H7 (cell line): ENCODE measurements at places on chromosomes 11 and 22. TPM values are rescaled to one million over a fixed set of nuclear protein-coding genes. Genes with fewer than 3 reads are reported as not detected.

MS4A3 gene
- total RNA-seq, result not detected in 2 replicates

MMP12 gene
- total RNA-seq, result not detected in 2 replicates

TRIM48 gene
- total RNA-seq, result not detected in 2 replicates

TREH gene
- not detected in 2 replicates for total RNA-seq

RCOR2 gene
- total RNA-seq, result 63.5 and 66.8 TPM in 2 replicates

JHY gene
- total RNA-seq, result 1.4 and 2.4 TPM in 2 replicates

LUZP2 gene
- total RNA-seq, result 0.07 and 0.18 TPM in 2 replicates

SIDT2 gene
- 10.3 and 14.7 TPM in 2 replicates for total RNA-seq

THRSP gene
- not detected in 2 replicates for total RNA-seq

CCDC81 gene
- 1.3 and 2.0 TPM in 2 replicates for total RNA-seq

DNA sequence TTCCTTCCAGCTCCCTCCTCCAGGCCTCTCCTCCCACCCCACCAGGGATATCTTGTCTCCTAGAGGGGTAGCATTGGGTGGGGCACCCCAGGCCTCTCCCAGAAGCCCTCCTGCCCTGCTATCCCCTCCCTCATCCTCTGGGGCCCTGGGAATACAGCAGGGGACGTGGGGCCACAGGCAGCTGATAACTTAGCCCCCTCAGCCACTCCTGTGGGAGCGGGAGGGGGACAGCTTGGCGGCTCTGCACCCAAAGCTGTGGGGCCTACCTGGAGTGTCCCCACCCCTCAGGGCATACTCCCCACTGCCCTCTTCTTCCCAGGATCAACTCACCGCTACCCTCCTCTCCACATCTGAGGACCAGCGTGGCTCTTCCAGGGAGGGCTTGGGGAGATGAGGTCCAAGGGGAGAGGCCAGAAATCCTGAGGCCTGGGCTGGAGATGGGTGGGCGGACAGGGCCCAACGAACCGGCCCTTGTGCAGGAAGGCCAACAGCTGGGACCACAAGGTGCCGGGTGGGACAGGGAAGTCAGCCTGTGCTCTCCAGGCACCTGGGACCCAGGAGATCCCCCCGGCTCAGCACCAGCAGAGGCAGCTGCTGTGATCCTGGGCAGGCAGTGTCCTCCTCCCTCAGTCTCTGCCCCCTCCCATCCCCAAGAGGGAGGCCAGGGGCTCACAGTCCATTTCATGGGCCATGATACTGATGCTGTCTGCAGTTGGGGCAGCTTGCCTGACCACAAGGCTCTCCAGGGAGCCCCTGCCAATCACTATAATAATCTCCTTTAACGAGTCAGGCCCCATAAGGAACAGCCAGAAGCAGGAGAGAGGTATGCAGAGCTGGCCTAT, 23.2 kb downstream of the NEAT1 start:
- no peak for DNase-seq

DNA sequence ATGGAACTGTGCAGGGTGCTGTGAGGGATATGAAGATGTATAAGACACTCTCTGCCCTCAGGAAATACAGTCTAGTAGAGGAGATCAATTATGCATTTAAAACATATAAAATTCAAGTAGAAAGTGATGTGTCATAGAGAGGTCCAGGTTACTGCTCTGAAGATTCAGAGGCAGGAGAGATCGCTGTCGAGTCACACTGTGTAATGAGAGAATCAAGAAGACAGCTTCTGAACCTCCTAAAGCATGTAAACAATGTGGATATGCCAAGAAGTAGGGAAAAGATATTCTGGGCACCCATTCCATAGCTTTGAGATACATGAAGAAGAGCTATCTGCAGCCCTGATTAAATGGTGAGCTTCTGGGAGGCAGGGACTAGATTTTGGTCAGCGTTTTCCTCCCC, 16.7 kb downstream of the SSH3 start:
- DNase-seq, result no peak

DNA sequence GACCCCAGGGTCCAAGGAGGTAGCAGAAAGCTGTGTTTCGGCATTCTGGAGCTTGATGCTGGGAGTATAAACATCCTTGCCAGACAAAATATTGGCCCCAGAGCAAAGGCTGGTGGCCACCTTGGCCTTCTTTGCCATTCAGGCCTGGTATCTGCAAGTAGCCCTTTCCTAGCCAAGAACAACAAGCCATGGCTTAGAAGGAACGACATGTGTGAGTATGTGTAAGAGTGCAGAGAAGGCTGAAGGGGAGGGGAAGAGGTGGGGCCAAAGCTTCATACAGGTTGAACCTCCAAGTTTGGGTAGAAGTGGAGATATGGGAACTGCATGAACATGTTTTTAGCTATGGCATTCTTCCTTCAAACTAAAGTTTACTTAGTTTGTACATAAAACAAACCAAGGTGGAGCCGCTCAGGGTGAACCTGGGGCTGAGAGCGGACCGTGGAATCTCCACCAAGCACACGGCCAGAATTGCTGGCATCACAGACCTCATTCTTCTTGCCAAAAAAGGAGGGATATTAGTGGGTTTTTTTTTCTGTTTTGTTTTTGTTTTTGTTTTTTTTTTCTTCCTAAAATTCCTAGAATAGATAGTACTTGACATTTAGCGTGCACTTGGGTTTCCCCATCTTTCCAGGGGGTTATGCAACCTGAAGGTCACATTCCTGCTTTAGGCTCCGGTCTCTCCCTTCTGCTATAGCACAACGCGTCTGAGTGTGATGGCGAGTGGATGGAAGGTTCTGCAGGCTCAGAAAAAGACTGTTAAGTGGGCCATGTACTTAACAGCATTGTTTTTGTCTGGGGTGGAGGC, 70.9 kb downstream of the ADAMTS15 start:
- DNase-seq, result no peak

DNA sequence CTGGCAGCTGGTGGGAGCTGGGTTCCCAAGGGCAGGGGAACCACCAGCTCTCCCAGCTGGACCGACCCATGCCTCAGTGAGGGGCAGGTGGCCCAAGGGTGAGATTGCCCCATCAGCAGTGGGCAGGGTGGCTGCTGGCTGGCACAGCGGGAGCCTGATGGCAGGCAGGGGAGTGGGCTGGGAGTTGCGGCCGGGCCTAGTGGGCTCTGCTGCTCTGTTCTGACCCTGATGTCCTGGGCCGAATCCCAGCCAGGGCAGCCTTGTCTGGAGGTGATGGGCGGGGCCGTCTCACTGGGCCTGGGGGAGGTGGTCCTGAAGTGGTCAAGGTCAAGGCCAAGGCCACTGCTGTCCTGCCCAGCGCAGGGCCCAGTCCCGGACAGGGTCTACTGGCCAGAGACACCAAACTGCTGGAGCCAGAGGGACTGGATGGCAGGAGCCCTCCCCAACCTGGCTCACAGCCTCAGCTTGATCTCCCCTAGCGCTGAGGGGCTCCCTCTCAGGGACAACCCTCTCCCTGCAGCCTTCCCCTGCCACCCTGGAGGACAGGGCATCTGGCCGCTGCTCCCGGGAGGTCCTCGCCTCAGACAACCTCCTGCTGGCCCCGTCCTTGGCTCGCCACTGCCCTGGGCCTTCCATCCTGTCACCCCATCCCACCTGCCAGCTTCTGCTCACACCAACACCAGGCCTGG, 26.5 kb upstream of the PPARA start:
- DNase-seq, result no peak

DNA sequence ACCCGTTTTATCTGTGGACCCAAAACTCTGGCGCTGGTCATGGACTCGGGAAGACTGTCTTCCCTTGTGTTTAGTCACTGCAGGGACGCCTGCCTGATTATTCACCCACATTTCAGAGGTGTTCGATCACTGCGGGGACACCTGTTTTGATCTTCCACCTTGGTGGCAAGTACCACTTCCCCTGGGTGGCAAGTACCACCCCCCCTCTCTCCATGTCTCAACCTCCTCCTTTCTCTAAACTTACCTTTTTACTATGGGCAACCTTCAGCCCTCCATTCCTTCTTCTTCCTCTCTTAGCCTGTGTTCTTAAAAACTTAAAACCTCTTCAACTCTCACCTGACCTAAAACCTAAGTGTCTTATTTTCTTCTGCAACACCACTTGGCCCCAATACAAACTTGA, 1.9 kb upstream of the NDUFC2 start:
- DNase-seq, result no peak

- DNase-seq, result peak; percentile 98
Observed at GRCh38 chr22:50306753-50307749, at the start of gene PLXNB2. PLXNB2 (minus strand) TSS chr22:50307646; CDS start chr22:50290584, 17,062 bp downstream.

GRCh38 chr11:73478737-73479347, 102.6 kb downstream of the RELT start:
- DNase-seq, result peak; percentile 41

- peak; percentile 11 for DNase-seq
Observed at GRCh38 chr11:122405547-122406341, 249.8 kb upstream of the UBASH3B start.

GRCh38 chr22:23632178-23632577, at the start of gene DRICH1:
DRICH1 (minus strand) TSS chr22:23632321; CDS start chr22:23632023, 298 bp downstream.
- no peak for DNase-seq

DNA sequence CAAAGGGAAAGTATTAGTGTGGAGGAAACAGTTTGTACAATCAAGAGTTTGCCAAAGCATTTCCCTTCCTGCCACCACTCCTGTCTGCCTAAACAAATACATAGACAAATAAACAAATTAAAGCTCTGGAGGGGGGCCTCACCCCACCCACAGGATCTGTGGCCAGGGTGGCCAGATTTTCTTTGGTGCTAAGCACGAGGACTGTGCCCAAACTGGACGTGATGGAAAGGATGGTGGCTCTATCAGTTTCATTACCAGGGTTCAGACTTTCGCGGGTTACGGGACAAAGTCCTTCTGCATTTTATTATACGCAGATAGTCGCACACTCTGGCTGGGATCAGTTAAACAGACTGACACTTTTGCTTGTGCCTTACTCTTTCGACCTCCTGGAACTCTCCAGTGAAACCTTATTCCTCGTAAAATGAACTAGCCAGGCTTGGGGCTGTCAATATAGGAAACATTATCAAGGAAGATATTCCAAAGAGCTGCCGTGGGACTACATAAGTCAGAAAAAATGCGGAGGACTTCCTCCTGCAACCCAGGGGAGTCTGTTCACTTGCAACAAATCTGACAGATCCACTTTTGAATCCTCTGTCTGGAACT, 11.2 kb downstream of the BARX2 start:
- no peak for DNase-seq

DNA sequence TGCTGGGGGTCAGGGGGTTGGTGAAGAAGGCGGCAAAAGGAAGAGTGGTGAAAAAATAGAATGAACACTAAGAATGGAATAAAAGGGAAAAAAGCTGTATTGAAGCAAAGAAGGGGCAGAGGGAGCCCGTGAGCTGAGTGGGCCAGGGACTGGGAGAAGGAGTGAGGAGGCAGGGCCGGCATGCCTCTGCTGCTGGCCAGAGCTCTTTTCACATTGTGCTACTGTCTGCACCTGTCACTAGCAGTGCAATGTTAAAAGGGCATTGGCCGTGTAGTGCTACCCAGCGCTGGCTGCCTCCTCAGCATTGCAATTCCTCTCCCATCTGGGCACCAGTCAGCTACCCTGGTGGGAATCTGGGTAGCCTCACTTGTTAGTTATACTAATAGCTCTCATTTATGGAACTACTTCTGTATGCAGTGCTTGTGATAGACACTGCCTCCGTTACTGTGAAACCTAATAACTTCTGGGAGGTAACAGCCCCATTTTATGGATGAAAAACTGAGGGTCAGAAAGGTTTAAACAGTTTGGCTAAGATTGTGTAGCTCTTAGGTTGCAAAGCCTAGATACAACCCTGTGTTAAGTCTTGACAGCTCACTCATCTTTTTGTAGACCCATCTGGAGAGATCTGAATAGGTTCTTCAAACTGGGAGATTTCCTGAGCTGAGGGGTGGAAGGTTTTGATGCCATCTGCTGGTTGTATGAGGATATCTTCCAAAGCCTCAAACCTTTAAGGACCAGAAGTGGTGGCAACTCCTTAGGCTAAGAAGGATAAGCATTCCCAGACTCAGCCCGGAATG, 8.5 kb downstream of the YPEL4 start:
- DNase-seq, result peak; percentile 58

DNA sequence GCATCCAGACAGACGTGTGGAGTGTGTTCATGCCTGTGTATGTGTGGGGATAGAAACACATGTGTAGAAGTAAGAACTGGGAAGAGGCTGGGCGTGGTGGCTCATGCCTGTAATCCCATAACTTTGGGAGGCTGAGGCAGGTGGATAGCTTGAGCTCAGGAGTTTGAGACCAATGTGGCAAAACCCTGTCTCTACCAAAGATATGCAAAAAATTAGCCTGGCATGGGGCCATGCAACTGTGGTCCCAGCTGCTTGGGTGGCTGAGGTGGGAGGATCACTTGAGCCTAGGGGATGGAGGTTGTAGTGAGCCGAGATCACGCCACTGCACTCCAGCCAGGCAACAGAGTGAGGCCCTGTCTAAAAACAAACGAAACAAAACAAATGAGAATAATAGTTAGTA, 1166.6 kb downstream of the TBC1D22A start:
- DNase-seq, result no peak

- DNase-seq, result no peak
Observed at GRCh38 chr11:61728940-61729219, 23.6 kb upstream of the MYRF start.

DNA sequence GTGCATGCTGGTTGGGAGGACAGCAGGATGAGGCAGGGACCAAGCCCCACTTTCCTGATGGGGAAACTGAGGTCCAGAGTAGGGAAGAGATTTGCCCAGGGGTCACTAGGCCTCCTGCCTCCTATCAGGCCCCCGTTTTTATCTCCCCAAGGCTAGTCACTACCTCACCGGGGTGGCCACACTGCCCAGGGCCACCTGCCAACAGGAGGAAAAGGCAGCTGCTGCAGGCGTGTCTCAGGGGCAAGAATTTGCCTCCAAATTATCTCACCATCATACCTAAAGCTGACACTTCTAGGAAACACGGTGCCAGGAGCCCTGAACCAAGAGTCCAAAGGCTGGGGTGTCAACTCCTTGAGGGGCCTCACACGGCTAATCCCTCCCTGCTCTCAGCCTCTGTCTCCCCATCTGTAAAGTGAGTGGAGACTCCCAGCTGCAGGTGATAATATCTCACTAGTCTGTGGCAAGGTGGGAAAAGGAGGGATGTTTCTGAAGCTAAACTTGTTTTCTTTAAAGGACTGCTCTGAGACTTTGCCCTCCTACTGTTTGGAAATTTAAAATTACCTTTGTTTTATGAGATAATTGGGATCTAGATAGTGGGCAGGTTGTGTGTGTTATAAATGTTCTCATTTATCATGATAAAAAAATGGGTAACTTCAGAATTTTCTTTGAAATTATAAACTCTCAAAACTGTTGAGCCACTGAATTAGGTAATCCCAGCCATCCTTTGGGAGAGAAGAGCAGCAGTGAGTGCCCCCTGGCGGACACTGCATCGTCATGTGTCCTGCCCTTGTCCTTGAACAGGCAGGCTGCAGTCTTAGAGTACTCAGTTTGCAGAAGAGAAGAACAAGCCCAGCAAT, 60.0 kb downstream of the MYO7A start:
- peak; percentile 94 for DNase-seq

GRCh38 chr11:88193278-88193677, 18.0 kb upstream of the RAB38 start:
- no peak for DNase-seq

DNA sequence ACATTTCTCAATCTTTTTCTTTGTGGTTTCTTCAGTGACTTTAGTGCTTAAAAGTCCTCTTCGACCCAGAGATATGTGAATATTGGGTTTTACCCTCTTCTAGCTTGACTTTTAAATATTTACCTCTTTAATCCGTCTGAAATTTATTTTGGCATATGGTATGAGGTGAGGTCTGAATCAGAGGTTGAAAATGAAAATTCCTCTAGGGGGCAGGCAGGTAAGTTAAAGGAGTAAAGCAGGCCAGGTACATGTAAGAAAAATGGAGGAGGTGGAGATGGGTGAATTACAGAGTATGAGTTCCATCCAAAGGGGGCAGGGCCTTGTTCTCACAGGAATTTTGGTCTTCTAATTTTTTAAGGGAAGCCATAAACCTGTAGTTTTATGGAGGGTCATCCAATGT, 263.8 kb upstream of the NARS2 start:
- no peak for DNase-seq

- DNase-seq, result no peak
Observed at GRCh38 chr22:35292786-35293185, 6.9 kb upstream of the TOM1 start.

- DNase-seq, result no peak
Observed at GRCh38 chr11:123330948-123331347, 99.1 kb upstream of the GRAMD1B start.
